ENCODE measurements at places on chromosomes 11 and 22. TPM values are rescaled to one million over a fixed set of nuclear protein-coding genes. Genes with fewer than 3 reads are reported as not detected.
A peak's percentile ranks its signal among the peaks of the same experiment; 100 is the strongest.

DNA sequence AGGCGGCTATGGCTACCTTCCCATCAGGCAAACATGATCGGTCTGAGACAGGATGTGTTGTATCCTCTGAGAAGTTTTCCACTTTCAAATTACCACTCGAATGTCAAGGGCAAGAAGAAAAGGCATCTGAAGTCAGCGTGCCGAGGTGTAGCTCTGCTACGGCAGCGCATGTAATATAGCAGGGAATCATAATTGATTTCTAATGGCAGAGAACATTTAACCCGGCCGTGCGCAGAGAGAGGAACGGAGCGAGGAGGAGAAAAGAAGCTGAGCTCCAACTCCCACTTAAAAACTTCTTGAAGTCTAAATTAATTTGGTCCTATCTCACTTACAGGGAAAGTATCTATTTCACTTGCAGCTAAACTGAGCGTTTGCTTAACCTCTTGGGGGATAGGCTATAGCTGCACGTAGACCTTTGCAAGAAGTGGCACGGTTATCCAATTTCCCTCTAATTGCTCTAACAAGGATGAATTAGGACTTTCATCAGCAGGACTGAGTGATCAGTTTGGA, 137.3 kb upstream of the KIRREL3 start:
- peak; percentile 60 for DNase-seq

DNA sequence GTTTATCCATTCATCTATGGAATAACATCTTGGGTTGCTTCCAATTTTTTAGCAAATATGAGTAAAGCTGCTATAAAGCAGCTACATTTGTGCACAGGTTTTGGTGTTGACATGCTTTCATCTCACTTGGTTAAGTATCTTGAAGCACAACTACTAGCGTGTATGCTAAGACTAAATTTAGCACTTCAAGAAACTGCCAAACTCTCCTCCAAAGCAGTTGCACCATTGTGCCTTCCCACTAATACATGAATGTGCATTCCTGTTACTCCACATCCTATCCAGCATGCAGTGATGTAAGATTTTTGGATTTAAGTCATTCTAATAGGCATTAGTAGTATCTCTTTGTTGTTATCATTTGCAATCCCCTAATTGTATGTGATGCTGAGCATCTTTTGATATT, 230.7 kb downstream of the KCNA4 start:
- DNase-seq: no peak

- no peak for DNase-seq
These were observed 3.8 kb upstream of the TMEM123 start for GRCh38 chr11:102456381-102456780.

DNA sequence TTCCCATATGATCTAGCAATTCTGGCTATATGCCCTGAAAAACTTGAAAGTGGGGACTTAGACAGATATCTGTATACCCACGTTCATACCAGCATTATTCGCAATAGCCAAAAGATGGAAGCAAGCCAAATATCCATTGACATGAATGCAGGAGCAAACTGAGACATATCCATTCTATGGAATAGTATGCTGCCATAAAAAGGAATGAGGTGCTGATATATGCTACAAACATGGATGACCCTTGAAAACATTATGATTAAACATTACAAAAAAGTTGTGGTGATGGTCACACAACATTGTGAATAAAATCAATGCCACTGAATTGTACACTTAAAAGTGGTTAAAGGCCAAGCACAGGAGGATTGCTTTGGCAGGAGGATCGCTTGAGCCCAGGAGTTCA, 25.5 kb downstream of the MFNG start:
- no peak for DNase-seq

Gene TRIM48
- not detected for polyA plus RNA-seq

GRCh38 chr11:11757909-11758308, 83.9 kb upstream of the USP47 start:
- no peak for DNase-seq

Gene HYLS1
- polyA plus RNA-seq: 10.5 TPM

Gene ABTB2
- 9.1 TPM for polyA plus RNA-seq

- no peak for DNase-seq
These were observed 1.7 kb upstream of the CELSR1 start for GRCh38 chr22:46539169-46539568.

Gene CARD18
- not detected for polyA plus RNA-seq

Gene MS4A10
- polyA plus RNA-seq: 0.24 TPM

DNA sequence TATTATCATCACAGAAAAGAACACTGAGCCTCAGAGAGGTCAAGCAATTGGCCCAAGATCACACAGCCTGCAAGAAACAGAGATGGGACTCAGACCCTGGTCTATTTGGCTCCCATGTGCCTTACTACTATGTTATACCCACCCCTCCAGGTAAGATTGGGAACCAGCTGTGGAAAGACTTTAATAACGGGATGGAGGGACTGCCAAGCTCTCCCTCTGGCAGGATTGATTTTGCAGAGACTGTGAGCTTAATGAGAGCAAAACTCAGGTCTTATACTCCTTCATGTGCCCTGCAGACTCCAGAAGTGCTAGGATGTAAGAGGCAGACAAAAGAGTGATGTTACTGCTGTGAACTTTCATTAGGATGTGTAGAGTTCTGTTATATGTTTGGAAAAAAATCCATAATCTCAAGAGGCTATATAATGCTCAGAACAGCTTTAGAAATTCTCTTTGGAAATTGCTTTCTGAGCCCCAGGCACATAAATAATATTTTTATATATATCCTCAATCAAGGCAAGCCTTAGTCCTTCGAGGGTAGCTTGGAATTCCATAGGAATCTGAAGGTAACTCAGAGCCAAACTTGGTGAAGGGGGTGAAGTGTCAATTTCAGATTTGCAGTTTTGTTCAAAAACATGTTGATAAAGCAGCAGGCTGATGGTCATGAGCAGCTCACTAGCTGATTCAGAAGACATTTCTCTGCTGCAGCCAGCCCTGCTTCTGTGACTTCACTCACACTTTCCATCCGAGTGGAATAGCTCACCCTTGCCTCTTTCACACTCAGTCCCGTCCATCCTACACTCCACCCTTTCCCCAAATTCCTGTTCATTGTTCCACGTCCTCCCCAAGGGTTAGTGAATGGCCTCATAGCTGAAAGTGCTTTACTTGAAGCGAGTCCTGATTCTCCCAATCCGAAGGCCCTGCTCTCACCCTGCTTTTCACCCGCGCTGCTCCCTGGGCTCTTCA, 188.8 kb downstream of the SNX19 start:
- no peak for DNase-seq

- no peak for DNase-seq
These were observed 3.2 kb downstream of the TPST2 start for GRCh38 chr22:26586556-26587325.

DNA sequence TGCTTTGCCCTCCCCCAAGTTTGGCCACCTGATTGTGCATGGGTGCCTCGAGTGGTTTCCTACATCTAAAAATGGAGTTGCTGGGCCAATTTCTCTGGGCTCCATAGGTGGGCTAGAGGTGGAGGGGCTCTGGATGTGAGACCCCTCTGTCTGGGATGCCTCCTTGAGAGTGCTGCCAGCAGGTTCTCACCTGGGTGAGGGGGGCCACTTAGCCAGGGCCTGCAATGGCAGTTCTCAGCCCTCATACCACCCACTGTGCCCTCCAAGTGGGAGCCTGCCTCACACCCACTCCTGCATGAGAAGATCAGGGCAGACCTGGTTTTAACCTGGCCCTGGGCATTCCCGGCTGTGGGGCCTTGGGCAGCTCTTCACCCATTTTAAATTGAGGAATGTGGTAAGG, 83.9 kb downstream of the CABIN1 start:
- no peak for DNase-seq

Gene SMC1B
- polyA plus RNA-seq: 0.25 TPM

- DNase-seq: no peak
These were observed 21.3 kb upstream of the KRTAP5-7 start for GRCh38 chr11:71505781-71506180.

DNA sequence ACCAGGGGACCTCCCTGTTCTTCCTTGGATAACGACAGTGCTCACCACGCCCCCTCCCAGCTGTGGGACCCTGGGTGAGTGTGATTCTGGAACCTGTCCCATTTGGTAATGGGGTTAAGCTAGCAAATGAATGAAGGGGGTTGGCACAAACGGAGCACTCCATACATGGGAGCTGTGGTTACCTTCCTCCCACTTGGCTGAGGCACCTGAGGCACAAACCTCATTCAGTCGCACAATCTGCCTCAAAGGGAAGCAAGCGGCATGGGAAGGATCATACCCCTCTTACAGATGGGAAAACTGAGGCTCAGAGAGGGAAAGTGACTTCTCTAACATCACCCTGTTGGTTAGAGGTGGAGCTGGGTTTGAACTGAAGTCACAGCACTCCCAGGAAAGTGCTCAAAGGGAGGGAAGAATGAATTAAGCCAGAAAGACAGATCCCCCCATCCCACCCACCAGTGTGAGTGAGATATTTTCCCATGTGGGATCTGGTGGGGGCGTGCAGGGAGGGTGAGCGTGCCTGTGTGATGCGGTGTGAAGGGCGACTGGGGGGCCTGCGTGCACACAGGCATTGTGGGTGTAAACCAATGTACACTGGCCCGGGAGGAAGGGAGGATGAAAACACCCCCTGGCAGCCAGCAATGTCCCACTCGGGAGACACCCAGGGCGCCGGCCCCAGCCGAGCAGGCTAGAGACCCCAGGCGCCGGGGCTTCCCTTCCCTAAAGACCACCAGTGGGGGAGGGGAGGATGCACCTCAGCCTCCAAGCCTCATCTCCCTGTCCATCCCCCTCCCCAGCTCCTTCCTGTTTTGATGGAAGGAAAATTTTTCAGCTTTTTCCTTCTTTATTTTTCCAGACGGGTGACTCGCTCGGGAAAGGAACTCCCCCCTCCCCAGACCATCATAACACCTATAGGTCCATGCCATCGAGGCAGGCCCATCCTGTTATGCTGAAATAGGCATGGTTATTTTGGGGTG, 8.0 kb upstream of the PDGFB start:
- DNase-seq: no peak

GRCh38 chr11:102685338-102685737, 20.2 kb downstream of the MMP27 start:
- DNase-seq: no peak
